EH (cell line): ENCODE measurements at places on chromosomes 6 and 20.
A peak's percentile ranks its signal among the peaks of the same experiment; 100 is the strongest.

DNA sequence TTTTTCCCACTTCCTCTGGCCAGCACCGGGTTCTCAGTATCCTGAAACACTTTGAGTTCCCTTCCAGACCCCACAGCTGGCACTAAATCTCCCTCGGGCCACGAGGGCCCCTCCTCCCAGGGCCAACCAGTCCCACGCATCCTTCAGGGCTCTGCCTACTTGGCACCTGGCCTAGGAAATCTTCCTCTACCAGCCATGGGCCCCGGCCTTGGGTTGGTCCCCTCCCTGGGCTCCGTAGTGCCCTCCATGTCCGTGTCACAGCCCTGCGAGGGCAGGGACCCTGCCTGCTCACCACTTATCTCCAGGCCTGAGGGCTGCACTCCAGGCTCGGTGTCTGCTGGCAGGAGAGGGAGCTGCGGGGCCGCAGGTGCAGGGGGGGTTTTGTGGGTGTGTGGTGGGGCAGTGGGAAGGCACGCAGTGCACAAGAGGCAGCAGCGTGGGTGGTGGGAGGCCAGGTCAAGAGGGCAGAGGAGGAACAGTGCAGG, 48.8 kb upstream of the CDH22 start:
- no peak for DNase-seq

DNA sequence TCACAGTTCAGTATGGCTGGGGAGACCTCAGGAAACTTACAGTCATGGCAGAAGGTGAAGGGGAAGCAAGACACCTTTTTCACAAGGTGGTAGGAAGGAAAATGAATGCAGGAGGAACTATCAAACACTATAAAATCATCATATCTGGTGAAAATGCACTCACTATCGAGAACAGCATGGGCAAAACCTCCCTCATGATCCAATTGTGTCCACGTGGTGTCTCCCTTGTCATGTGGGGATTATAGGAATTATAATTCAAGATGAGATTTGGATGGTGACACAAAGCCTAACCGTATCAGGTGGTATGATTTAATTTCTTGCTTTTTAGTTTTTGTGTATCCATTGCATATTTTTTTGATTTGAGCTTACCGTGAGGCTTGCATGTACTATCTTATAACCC, 133.2 kb upstream of the SYNCRIP start:
- DNase-seq = no peak

GRCh38 chr6:139257821-139258398, 33.9 kb downstream of the TXLNB start:
- DNase-seq = no peak

DNA sequence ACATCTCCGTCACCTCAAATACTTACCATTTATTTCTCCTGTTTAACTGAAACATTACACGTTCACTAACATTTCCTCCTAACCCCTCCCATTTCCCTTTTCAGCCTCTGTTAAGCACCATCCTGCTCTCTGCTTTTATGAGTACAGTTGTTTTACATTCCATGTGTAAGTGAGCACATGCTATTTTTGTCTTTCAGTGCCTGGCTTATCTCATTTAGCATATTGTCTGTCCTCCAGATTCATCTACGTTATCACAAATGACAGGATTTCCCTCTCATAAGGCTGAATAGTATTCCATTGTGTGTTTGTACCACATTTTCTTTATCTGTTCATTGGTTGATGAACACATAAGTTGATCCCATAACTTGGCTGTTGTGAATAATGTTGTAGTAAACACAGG, 22.7 kb downstream of the TAF11 start:
- DNase-seq = peak; percentile 50

DNA sequence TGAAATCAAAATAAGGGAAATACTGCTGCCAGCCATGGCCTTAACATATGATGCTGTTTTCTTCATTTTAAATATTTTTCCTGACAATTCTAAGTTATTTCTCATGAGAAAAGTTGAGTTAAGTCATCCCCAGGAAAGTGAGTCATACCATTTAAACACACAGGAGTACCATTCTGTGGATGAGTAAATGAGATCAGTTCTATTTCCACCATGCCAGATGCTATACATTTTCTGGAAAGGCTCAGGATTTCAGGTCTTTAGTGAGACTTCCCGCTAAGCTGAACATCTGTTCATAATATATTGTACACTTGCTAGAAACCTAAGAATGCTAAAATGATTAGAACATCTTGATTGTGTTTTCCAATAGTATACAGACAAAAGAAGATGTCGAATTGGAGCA, 256.2 kb upstream of the MANEA start:
- DNase-seq = no peak

DNA sequence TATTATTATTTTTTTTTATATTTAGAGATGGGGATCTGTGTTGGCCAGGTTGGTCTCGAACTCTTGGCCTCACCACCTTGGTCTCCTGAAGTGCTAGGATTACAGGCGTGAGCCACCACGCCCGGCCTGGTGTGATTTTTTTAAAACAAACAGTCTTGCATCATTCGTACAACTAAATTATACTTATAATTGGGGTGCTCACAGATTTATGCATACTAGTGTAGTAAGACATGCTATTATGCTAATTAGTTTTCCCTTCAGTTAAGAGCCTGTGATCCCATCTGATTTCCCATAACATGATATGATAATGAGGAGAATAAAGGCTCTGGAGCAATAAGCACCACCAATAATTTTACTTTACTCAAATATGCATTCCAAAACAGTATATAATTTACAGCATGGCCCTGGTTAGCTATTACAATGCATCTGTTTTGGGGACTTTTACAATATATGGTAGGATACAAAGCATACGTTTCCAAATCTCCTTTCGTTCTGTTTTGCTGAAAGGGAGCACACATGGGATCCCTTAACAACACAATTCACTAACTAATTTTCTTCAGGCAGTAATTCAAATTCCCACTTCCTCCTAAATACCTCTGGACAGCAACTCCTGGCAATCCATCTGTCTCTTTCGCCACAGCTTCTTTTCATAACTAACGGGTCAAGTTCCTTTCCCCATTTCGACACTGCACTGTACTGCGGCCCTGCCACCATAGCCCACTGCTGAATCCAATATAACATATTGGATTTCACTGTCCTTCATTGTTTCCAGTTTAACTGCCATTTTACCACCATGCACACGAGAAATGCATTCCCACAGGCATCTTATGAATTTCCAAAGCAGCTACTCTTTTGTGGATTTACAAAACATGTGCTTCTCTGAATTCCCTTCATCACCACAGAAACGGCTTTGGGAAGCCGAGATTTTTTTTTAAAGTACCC, 1.7 kb downstream of the NUDT3 start:
- DNase-seq = peak; percentile 87

GRCh38 chr6:6950373-6951145, 157.2 kb upstream of the RREB1 start:
- DNase-seq = no peak
